NCI-H1105 treated with DMSO at 0.1 percent for 48 hours (cell line): ENCODE measurements at places on chromosomes 3 and 15.

- DNase-seq, result no peak
These were observed 99.1 kb upstream of the STT3B start for GRCh38 chr3:31433679-31433992.

- no peak for DNase-seq
These were observed 226.6 kb upstream of the IL12A start for GRCh38 chr3:159761848-159762635.

GRCh38 chr3:193301433-193301832 is 60.4 kb downstream of the PLAAT1 start:
- no peak for DNase-seq

DNA sequence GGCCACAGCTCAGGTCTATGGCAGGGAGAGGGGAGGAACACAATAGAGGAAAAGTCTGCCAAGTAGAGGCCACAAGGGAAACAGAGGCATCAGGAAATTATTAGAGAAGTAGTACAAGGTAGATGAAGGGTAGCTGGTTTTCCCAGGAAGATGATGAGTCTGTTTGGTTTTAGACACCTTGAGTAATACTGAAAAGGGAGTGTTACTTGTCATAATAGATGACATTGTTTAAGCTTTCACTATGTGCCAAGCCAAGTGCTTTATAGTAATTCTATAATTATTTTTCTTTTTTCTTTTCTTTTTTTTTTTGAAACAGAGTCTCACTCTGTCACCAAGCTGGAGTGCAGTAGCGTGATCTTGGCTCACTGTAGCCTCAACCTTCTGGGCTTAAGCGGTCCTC is 13.7 kb downstream of the PXK start:
- DNase-seq, result no peak
